Glomerular endothelial cell (primary cell): ENCODE measurements at places on chromosomes 12 and 14.

DNA sequence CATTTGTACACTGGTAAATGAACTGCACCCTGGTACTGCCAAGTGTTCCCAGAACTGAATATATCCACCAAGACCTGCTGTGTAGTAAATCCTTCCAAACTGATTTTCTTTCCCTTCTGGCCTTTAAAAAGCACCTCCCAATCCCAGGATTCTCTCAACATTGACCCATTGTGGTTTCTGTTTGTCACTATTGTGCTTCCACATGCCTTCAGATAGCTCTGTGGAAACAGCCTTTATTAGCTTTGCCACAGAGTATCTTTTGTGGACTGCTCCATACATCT is 949 bp upstream of the KIF21A start:
- DNase-seq = no peak

DNA sequence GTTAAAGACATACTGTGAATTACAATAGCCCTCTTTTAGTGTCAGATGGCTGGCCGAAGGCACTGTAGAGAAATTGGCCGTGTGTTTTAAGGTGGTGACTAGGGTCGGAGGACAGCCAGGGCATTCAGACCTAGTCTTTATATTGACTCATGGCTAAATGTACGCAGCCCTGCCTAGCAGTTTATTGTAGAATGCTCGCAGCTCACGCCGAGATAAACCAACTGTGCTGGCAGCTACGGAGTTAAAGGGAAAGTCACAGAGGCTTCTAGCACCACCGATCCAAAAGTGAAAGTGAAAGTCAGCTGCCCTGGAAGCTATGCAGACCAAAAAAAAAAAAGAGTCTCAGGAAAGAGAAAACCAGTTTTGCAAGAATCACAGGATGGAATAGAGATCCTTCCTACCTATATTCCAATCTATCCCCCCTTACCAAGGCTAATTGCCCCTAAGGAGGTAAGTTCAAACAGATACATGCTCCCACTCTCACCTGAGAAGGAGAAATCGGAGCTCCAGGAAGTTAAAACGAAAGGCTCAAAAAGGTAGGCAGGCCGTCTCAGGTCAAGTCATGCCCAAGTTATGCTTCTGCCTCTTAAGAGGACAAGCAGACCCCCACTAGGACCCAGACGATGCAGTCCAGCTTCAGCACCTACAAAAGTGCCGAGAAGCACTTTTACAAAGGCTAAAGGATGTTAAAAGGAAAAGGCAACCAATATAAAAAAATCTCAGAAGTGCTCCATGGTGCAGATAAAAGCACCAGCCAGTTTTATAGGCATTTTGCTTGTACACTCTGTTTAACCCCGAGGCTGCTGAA is 24.8 kb downstream of the KLRK1 start:
- DNase-seq = no peak

- DNase-seq = peak; percentile 56
These were observed 24.6 kb upstream of the MGP start for GRCh38 chr12:14910090-14910915.

DNA sequence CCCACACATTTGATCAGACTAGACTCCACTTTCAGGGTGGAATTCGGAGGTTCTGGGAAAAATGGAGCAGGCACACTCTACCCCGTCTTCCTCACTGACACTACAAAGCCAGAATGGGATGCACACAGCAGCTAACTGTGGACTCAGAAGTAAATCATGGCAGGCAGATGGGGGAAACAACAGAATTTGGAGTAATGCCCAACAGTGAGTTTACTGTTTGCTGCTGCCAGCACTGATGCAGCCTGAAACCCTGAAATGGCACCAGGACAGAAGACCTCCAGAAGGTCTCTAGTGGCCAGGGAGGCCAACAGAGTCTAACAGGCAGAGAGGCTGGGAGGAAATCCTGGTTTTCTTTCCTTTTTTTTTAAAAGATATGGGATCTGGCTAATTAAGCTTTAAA is 24.6 kb downstream of the KCTD10 start:
- DNase-seq = no peak
